Naive thymus-derived CD8-positive, alpha-beta T cell (primary cell): ENCODE measurements at places on chromosomes 5 and 9. TPM values are rescaled to one million over a fixed set of nuclear protein-coding genes. Genes with fewer than 3 reads are reported as not detected.

DNA sequence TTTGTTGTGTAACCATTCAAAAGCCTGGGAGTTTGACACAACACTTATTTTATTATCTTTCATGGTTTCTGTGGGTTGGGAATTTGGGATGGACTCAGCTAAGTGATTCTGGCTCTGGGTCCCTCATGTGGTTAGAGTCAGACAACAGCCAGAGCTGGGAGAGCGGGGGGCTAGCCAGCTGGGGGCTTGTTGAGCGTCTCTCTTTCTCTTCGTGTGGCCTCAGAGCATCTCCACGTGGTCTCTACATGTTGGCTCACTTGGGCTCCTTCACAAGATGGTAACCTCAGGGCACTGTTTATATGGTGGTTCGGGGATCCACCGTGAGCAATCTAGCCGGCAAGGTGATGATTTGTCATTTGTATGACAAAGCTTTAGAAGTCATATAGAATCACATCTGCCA is 73.6 kb downstream of the FSTL4 start:
- no peak overlapping the region for H3K27ac ChIP-seq
- DNase-seq: no peak
- no peaks in the 10 kb centered on the region for H3K36me3 ChIP-seq

DNA sequence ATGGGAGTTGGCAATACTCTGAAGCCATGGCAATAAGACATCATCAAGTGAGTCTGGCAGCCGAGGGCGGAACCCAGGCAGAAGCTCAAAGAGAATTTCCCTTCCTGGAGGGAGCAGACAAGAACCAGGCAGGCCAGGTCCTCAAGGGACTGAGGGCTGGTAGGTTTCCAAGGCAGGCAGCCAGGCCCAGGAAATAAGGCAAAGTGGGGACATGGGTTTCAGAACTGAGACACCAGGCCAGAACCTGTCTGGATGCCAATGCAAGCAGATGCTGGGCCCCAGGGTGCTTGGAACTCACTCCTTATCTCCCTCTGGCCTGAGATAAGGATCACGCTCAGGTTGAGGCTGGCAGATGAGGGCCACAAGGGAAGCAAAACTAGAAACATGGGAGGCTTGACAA is 8.9 kb downstream of the TSSK1B start:
- H3K4me3 ChIP-seq: no peak overlapping the region
- H3K4me1 ChIP-seq: no peaks in the 10 kb centered on the region
- no peak for DNase-seq
- H3K36me3 ChIP-seq: no peaks in the 10 kb centered on the region
- H3K27ac ChIP-seq: no peak overlapping the region

DNA sequence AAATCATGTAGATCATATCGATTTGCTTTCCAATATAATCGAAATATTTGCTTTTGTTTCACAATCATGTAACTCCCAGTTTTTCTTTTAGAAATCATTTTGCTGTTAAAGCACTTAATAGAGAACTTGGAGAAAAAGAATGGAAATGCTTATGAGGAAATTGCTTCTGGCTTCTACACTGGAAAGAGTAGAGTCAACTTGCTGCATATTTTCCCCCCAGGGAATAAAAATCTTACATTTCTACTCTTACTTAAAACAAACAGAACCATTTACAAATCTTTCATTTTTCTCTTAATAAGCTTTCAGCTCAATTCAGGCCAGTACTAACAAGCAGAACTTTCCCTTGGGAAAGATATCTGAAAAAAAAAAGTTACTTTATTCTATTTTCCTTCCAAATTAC is 312.0 kb downstream of the CHSY3 start:
- no peaks in the 10 kb centered on the region for H3K4me1 ChIP-seq
- DNase-seq: no peak
- H3K4me3 ChIP-seq: no peak overlapping the region
- no peak overlapping the region for H3K27ac ChIP-seq
- no peaks in the 10 kb centered on the region for H3K36me3 ChIP-seq

DNA sequence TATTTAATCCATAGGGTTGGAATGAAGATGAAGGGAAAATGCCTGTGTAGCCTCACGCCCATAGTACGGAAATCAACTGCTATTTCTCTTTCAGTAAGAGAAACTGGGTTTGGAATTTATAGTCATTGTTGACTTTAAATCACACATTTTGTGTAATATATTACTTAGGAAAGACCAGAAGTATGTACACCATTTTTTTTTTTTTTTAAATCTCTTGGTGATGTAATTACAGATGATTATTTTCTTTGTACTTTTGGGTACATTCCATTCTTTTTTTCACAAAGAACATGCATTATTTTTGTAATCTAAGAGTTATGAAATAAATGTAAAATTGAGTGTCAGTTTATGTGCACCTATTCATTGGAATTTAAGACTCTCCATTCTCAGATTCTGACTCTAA is 45.7 kb downstream of the POC5 start:
- H3K27me3 ChIP-seq: no peaks in the 10 kb centered on the region
- no peak for DNase-seq
- H3K4me1 ChIP-seq: peaks cover 18% of the 10 kb centered on the region
- H3K27ac ChIP-seq: no peak overlapping the region
- peaks cover 5% of the 10 kb centered on the region for H3K36me3 ChIP-seq

- peaks cover 43% of the 10 kb centered on the region for H3K4me1 ChIP-seq
- H3K36me3 ChIP-seq: peaks cover 64% of the 10 kb centered on the region
- DNase-seq: no peak
- no peak overlapping the region for H3K27ac ChIP-seq
- H3K4me3 ChIP-seq: no peak overlapping the region
These were observed 38.0 kb downstream of the MTMR12 start for GRCh38 chr5:32274548-32275395.

The ENHO gene
- 0.36 TPM for total RNA-seq

The LRRC70 gene
- 1.2 TPM for total RNA-seq

The DMXL1 gene
- total RNA-seq: 43.3 TPM

The LOX gene
- total RNA-seq: not detected
